ENCODE measurements at places on chromosomes 4 and X.

GRCh38 chrX:130170752-130171445 lies 863 bp upstream of the RAB33A start:
- no peak for DNase-seq

- DNase-seq: no peak
Measured at GRCh38 chr4:30553706-30554105, 166.5 kb upstream of the PCDH7 start.

DNA sequence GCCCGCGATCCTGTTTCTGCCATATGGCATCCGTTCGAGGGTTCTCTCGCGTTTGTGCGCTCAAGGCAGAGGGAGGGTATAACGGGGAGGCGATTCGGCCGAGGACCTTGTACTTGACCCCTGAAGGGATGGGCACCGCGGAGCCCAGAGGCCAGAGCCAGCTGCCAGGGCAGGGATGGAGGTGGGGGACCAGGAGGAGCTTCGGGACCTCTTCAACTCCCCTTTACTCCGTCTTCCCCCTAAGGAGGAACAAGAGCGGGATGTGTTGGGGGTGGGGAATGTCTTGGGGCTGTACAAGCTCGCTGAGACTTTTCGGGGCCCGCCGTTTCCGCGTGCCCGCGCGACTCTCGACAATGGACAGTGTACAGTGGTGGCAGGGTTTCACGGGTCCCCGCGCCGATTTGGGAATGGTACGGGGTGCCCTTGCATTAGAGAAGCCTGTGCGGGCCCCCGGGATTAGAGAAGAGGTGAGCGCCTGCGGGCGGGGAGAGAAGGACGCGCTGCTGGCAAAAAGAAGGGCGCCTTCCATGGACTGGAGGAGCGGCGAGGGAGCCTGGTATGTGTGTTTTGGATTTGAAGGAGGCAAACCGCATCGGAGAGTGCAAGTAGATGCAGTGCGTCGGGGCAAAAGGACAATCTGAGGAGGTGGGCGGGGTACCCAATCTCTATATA lies 760 bp downstream of the UGT8 start:
- DNase-seq: no peak

DNA sequence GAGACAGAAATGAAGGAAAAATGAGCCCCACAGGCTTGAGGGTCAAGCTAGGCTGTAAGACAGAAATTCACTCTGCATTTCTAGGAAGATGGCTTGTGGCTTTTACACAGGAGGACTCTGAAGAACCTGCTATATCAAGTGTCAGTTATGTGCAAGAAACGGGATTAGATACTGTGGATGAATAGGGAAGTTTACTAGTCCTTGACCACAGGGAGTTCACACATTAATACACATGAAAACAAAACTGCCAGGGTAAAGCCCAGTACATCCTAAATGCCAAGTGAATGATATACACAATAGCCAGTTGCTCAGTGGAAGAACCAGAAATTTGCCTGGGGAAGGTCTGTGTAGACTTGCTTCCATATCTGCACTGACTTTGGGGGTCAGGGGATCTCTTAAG lies 53.5 kb downstream of the TMEM131L start:
- no peak for DNase-seq

DNA sequence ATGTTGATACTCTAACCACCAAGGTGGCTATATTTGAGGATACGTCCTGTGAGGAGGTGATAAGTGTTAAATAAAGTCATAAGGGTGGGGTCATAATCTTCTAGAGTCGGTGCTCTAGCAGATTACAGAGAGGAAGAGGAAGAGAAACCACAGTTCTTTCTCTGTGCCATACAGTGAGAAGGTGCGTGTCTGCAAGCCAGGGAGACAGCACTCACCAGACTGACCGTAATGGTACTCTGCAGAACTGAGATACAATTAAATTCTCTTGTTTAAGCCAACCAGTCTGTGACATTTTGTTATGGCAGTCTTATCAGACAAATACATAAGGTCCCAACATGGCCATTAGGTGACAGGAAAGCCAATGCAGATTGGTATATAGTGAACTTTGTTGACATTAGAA lies 480.9 kb upstream of the IGFBP7 start:
- DNase-seq: no peak

- DNase-seq: no peak
Measured at GRCh38 chr4:183876268-183876934, 28.7 kb upstream of the STOX2 start.

GRCh38 chrX:110665223-110666002 lies 130.2 kb downstream of the CHRDL1 start:
- no peak for DNase-seq

DNA sequence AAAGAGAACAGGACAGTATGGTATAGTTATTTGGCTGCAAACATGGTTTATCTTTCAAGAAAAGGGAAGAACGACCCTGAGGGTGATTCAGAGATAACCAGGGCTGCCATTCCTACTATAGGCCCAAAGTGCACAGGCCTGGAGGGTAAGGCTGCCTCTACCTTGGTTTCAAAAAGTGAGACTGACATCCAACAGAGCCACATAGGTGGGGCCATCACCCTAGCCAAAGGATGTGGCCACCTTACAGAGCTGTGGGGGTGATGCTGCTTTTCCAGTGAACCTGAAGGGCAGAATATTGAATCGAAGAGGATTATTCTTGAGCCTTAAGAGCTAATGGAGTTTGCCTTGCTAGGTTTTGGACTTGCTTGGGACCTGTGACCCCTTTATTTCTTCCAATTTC lies 15.7 kb downstream of the SH2D1A start:
- no peak for DNase-seq

DNA sequence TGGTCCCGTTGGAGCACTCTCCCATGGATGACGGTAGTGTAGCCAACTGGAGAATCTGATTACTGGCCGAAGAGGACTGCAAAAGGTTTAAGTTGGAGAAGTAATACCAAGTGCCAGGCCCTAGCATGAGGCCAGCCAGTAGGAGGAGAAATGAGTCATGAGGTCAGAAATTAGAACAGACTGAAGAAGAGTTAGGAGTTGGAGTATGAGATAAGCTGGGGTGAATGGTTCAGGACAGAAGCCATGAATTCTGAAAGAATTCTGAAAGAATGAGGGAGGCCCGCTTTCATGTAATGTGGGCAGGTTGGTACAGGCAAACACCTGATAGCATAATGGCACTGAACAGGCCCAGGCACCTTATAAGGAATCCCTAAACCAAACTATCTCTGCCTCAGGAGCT lies 18.4 kb upstream of the STK26 start:
- no peak for DNase-seq

DNA sequence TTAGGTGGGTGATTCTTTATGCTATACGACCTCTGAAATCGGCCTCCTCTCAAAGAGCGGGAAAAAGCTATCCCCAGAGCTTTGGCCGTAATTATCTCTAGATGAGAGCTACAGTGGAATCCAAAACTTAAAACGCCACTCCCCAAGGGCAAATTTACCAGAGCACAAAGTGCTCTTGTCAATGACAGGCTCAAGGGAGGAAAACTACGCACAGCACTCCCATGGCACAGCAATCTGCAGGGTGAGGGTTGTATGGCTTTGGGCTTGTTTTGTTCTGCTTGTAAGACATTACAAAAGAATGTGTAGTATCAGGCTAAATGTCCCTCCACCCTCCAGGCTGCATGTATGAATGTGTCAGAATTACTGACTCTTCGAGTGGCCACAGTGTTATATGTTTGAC lies 44.0 kb downstream of the ARHGEF6 start:
- no peak for DNase-seq

- DNase-seq: no peak
Measured at GRCh38 chrX:50450324-50450723, 20.3 kb downstream of the DGKK start.

DNA sequence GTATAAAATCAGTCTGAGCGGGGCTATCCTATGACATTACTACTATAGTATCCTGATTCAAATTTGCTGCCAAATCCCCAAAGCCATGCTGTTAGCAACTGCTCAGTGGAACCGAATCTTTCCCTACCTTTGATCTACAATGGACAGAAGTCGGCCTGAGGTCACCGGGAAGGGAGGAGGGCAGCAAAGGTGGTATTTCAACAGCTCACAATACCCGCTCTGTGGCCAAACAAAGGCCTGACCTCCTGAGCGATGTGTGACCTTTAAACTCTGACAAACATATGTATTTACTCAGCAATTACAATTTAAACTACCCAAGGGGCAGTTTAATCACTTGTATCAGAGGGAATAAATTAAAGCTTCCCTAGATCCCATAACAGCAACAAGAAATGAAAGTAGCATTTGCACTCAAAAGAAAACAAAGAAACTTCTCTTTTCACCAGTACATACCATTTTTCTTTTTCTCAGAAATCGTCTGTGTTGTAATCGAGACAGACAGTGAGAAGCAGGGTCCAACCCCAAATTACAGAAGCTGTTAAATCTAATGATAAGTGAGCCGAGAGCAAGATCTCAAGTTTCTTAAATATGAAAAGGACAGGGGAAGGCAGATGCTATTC lies 11.6 kb upstream of the TMEM128 start:
- no peak for DNase-seq

DNA sequence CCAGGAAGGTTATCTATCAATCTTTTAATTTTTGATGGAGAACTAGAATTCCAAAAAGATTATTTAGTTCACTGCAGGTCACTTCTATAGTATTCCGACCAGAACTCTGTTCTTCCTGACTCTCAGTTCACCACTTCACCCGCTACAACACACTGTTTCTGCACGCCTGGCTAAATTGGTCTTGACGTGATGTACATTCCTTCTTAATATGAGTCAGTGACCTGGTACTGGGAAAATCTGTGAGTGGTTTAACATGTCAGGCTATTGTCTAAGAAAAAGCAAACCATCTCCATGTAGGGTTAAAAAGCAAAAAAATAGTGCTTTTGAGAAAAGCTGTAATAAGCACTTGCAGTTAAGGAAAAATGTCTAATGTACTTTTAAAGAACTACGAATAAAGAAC lies 120.4 kb downstream of the NDST3 start:
- DNase-seq: no peak

- DNase-seq: no peak
Measured at GRCh38 chrX:88612870-88613329, 134.1 kb upstream of the CPXCR1 start.

- DNase-seq: no peak
Measured at GRCh38 chr4:149062997-149063396, 620.8 kb upstream of the NR3C2 start.

DNA sequence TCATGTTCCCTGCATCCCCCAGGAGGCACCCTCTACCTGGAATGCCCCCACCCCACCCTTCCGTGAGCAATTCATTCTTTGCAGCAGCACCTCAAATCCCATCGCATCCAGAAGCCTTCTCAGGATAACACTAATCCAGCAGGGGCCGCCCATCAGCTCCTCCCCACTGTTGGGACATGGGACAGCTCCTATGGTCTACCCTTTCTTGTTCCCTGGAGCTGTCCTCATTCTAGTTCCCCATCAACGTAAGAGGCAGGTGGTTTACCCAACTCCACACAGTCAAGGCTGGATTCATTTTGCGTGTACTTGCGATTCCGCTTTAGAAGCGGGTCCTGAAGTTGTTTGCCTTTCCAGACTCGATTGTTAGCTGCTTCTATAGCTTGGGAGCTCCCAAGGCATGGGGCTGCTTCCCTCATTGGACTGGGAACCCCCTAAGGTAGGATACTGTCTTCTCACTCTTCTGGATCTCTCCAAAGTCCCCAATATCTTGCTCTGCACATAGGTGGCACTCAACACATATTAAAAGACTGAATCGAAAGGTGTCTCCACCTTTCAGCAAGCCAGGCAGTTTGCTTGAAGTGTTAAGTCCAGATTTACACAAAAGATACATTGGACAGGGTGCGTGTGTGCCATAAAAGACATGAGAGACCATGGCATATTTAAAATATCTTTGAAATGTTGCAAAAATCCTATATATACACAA lies 942 bp upstream of the APLN start:
- DNase-seq: no peak

- DNase-seq: peak; percentile 98
Measured at GRCh38 chrX:318068-318738, 393 bp downstream of the GTPBP6 start.

GRCh38 chrX:40100537-40101429 lies 3.0 kb upstream of the BCOR start:
- DNase-seq: no peak

GRCh38 chr4:5370286-5370685 lies 319.0 kb downstream of the STK32B start:
- DNase-seq: no peak

- DNase-seq: no peak
Measured at GRCh38 chrX:106780264-106780663, 22.2 kb upstream of the TBC1D8B start.

DNA sequence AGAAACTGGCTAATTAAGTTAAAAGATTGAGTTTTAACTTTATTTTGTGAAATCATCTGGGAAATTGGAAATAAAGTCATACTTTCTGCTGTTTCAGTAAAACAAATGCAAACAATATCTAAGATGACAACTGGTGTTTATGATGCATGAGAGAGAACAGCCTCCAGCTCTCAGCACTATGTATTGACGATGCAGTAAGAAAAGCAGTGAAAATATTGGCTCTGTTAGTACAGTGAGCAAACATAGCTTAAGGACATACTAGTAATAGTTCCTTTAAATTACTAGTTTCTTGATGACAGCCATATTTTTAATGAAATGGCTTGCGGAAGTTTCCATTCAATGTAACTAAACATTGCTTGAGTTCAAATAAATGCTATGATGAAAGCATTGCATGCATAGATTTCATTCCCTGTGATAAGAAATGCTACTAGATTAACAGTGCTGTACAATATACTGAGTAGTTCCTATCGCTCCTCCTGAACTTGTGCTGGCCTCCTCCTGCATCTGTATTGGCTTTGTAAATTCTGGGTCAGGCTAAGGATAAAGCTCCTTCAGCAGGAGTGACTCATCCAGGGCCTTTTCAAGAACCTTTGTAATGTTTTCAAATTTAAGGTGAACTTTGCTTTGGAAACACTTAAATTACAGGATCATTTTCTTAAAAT lies 11.6 kb downstream of the ARHGAP24 start:
- no peak for DNase-seq

GRCh38 chr4:129747756-129748155 lies 651.8 kb downstream of the C4orf33 start:
- DNase-seq: no peak

GRCh38 chrX:68428431-68428830 lies 4.9 kb downstream of the OPHN1 start:
- DNase-seq: no peak

DNA sequence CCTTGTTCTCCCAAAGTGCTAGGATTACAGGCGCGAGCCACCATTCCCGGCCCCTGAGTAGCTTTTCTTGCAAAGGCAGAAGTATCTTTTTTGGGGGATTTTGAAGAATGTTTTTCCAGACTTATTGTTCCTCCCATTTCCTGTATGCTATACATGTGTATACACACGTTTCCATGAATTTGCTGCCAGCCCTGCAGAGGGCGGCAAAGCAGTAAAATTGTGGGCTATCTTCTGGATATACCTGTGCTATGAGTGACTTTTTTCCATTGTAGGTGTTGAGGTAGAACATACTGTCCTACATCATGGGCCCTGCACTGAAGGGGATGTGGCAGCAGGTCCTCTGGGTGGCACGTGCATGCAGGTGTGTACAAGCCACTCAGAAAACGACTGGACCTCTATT lies 16.9 kb upstream of the MED28 start:
- no peak for DNase-seq

- DNase-seq: no peak
Measured at GRCh38 chr4:42474406-42474805, 77.1 kb downstream of the SHISA3 start.

- no peak for DNase-seq
Measured at GRCh38 chr4:185623444-185624258, 88.3 kb upstream of the PDLIM3 start.

All from activated CD4-positive, alpha-beta T cell treated with anti-CD3 and anti-CD28 coated beads, Interleukin-2, amount 50 U/mL, for 24 hours (primary cell).